ENCODE measurements at places on chromosomes 2 and 18.

DNA sequence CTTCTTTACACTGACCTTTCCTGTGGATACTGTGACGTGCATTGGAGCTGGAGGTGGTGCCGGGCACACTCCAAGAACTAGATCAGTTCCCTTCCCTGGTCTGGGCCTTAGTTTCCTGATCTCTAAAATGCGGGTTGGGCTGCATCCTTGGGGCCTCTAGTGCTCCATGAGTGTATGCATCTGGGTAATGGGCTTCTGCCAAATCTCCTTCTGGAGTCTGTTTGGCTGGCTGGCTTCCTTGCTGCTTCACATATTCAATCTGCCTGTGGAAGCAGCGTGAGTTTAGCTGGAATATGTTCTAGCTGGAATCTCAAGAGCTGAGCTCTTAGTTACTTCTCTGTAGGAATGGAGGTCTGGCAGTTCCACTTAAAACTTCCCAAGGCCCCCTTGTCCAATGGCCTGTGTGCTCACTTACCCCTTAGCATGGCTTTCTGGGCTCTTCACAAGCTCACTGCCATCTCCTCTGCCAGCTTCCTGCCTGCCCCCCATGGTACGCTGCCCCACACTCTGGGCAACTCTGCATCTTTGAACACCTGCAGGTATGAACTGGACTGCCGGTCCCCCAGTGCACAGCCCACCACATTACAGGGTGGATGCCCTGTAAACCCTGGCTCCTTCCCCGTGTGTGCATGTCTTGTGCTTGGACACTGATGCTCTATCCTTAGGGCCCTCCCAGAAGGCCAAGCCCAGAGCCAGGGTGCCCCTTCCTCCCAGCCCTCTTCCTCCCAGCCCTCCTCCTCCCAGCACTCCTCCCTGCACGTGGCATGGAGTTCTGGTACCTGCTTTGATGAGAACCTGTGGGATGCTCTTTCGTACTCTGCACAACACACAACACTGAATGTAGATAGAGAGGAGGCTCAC, 103.6 kb upstream of the SMAD2 start:
- DNase-seq, result no peak

DNA sequence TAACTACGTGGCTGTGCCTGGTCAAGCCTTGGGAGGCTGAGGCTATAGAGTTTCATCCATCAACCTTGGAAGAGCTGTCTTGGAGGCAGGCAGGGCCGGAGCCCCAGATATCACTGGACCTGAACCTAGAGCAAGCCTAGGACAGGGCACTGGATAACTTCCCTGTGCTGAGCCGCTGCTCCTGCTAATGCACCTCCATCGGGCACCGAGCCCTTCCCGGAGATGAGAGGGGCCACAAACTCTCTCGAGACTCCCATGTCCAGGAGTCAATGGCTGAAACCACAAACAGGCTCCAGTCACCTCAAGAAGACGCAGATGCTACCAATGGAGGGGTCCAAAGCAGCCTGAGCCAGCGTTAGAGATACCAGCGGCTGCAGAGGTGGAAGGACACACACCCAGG, 866.0 kb downstream of the LRP1B start:
- no peak for DNase-seq

- DNase-seq, result no peak
Measured at GRCh38 chr2:235098736-235099494, 147.1 kb downstream of the SH3BP4 start.

GRCh38 chr2:62801814-62802523, 96.5 kb downstream of the EHBP1 start:
- no peak for DNase-seq

DNA sequence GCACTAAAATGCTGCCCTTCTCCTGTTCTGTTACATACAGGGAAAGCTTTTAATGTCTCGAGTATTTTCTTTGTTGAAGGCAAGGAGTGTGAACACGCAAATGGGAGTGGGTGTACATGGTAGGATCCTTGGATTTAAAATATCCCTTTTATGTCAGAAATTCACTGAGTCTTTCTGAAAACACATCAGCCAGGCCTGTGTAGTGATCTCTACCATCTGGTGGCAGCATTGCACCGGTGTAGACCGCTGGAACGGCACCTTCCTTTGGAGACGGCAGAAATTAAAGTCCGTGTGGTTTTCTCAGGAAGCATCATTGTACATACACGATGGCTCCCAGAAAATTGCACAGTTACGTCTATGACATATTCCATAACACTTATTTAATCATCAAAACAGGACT, 515.8 kb downstream of the GALR1 start:
- no peak for DNase-seq

GRCh38 chr2:128289439-128289838, 29.2 kb downstream of the HS6ST1 start:
- no peak for DNase-seq

DNA sequence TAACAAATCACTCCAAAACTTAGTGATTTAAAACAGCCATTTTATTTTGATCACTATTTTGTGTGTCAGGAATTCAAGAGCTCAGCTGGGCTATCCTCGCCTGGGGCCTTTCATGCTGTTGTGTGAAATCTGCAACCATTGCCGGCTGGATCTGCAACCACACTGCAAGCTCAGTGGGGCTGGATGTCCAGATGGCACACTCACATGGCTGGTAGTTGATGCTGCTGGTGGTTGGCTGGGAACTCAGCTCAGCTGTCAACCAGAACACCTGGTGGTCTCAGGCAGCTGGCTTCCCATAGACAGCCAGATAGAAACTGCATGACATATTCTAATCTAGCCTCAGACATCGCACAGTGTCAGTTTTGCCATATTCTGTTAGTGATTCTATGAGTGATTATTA, 30.6 kb upstream of the AP1S3 start:
- DNase-seq, result no peak

- DNase-seq, result no peak
Measured at GRCh38 chr2:56314796-56315195, 131.0 kb downstream of the CCDC85A start.

DNA sequence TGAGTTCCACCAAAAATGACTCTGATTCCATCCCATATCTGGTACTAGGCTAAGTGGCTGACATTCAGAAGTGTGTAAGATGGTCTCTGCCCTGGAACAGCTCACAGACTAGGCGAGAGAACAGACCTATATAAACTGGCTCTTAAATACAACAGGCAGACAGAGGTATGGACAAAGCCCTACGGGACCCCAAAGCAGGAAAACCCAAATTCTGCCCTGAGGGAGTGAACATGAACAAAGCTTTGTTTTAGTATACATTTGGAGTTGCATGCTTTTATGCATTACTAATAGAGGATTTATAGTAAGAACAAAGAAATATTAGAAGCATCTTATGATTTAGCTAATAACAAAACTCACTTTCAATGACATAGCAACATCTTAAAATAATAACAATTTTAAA, 25.1 kb downstream of the GDF7 start:
- DNase-seq, result no peak

DNA sequence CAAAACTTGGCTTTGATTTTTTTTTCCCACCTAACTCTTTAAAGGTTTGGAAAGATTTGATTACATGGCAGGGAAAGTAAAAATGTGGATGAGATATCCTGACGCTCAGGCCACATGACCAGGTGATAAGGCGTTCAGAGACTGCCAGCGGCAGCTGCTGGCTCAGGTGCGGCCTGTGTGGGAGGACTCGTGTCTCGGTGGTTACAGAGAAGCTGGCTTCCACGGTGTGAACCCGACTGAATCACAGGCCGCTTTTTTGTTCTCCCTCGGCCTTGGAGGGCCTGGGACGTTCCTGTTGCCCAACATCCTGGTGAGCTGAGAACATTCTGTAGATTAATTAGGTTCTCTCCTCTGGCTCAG, 124.2 kb upstream of the ZNF516 start:
- no peak for DNase-seq

- DNase-seq, result no peak
Measured at GRCh38 chr18:30792051-30792450, 250.5 kb downstream of the DSC3 start.

GRCh38 chr18:11488175-11488574, 121.2 kb upstream of the SLC35G4 start:
- no peak for DNase-seq

- DNase-seq, result no peak
Measured at GRCh38 chr18:34921226-34921625, 120.0 kb upstream of the MAPRE2 start.

DNA sequence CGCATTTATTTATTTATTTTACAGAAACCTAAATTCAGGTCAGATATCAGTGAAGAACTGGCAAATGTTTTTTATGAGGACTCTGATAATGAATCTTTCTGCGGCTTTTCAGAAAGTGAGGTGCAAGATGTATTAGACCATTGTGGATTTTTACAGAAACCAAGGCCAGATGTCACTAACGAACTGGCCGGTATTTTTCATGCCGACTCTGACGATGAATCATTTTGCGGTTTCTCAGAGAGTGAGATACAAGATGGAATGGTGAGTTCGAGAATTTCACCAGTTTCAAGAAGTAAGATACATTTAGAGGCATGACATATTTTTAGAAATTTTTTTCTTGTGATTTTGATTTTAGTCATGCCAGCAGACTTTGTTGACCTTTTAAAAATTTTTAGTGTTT, 4.6 kb downstream of the CDCA7 start:
- no peak for DNase-seq

DNA sequence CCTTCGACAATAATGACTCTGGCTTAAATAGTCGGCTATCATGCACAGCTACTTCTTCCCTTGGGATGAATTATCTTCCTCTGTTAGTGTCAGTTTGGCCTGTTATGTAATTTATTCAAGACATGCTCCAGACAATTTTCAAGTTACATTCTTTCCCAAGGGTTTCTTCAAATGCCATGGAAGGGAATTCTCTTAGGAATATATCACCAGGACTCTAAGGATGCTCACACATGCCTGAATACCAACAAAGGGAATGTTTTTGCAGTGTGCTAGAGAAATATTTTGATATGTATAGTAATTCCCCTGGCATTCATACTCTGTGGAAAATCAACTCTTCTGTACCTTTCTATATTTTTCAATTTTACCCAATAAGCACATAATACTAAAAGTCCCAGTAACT, 286.0 kb upstream of the KYNU start:
- no peak for DNase-seq

DNA sequence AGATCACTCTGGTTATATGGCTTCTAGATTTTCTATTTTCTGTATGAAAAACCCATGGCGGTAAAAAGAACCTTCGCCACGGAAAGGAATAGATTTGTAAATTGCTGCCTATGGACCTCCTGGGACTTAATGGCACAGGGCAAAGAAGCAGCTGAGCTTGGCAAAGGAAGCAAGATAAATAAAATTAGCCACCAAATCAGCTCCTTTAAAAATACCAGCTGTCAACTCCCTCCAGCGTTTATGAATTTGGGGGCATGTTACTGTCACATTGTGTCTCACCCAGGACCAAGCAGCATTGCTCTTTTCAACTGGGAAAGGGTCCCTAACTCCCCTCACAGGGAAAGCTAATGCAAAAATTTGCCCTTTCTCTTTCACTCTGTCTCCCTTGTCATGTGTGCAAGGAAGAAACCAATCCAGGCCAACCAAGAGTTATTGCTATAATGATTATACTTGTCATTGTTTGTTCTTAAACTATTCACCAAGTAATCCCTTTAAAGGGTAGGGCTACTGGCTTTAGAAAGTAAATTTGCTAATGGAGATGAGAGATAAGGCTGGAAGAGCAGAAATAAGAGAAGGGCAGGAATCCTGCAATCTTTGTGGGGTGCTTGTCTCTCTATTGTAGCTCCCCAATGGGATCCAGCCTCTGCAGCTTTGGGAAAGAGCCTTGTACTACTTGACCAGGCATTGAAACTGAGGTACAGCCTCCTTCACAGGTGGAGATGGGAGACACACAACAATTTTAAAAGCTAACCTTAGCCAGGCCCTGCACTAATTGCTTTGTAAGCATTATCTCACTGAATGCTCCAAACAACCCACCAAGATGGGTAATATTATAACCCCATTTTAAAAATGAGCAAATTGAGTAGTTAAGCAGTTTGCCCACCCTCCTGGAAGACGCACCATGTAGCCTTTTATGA, 119.1 kb upstream of the KLF7 start:
- no peak for DNase-seq
